ENCODE measurements at places on chromosomes 2 and 18. TPM values are rescaled to one million over a fixed set of nuclear protein-coding genes. Genes with fewer than 3 reads are reported as not detected.

Gene COL5A2
- total RNA-seq = 438 TPM

Gene SS18
- 95.2 TPM for total RNA-seq

Gene ACADL
- 13.2 TPM for total RNA-seq

Gene FAM237A
- total RNA-seq = not detected

Gene FAHD2B
- 37.4 TPM for total RNA-seq

Gene PMAIP1
- 9.9 TPM for total RNA-seq

Gene REEP1
- total RNA-seq = 1.8 TPM

Gene KIAA2012
- total RNA-seq = 0.24 TPM

Gene IL1B
- 1.7 TPM for total RNA-seq

Gene NCKAP1
- 106 TPM for total RNA-seq

Gene MC4R
- not detected for total RNA-seq

Gene ATP8B1
- 18.5 TPM for total RNA-seq

Gene REG3A
- total RNA-seq = not detected

Gene SIGLEC15
- not detected for total RNA-seq

Gene FOXD4L1
- 0.49 TPM for total RNA-seq

Gene CRYGD
- not detected for total RNA-seq

Gene UGT1A6
- not detected for total RNA-seq

Gene C2orf74
- total RNA-seq = 6.0 TPM

Gene TOGARAM2
- 0.40 TPM for total RNA-seq

Gene HOXD11
- 2.2 TPM for total RNA-seq

Gene PLA2R1
- total RNA-seq = 14.8 TPM

Gene DSC2
- total RNA-seq = 64.7 TPM

Gene SOWAHC
- 16.8 TPM for total RNA-seq

Gene SLC9A4
- total RNA-seq = 0.11 TPM

Gene TMEM131
- total RNA-seq = 46.9 TPM

Gene IHH
- total RNA-seq = 0.38 TPM

Gene MORN2
- 9.2 TPM for total RNA-seq

Gene ANKRD30B
- not detected for total RNA-seq

Gene GAL3ST2
- 0.86 TPM for total RNA-seq

Gene CD302
- total RNA-seq = 3.1 TPM

Gene FBLN7
- 1.9 TPM for total RNA-seq

Gene FSHR
- total RNA-seq = not detected

Gene SATB2
- total RNA-seq = 4.0 TPM

Gene UGT1A4
- not detected for total RNA-seq

Gene FAP
- 47.1 TPM for total RNA-seq

Gene HOXD3
- total RNA-seq = 1.1 TPM

Gene RNF103
- 39.4 TPM for total RNA-seq

Gene MOGAT1
- not detected for total RNA-seq

Gene CYP27A1
- 16.8 TPM for total RNA-seq

Gene SERPINB3
- total RNA-seq = not detected

Gene MDH1B
- 1.3 TPM for total RNA-seq

Gene THADA
- 29.7 TPM for total RNA-seq

Gene COLEC12
- total RNA-seq = 70.5 TPM

Gene SNTG2
- not detected for total RNA-seq

Gene SKOR2
- not detected for total RNA-seq

Gene SPDYA
- 1.7 TPM for total RNA-seq
